Naive thymus-derived CD4-positive, alpha-beta T cell (primary cell): ENCODE measurements at places on chromosomes 12 and 14. TPM values are rescaled to one million over a fixed set of nuclear protein-coding genes. Genes with fewer than 3 reads are reported as not detected.

AACS gene
- total RNA-seq, result 21.5 and 21.7 TPM in 2 replicates

CACNB3 gene
- total RNA-seq, result 4.3 TPM

KLRC4 gene
- 11.8 TPM for total RNA-seq

ITGA7 gene
- total RNA-seq, result 4.6 TPM

DNA sequence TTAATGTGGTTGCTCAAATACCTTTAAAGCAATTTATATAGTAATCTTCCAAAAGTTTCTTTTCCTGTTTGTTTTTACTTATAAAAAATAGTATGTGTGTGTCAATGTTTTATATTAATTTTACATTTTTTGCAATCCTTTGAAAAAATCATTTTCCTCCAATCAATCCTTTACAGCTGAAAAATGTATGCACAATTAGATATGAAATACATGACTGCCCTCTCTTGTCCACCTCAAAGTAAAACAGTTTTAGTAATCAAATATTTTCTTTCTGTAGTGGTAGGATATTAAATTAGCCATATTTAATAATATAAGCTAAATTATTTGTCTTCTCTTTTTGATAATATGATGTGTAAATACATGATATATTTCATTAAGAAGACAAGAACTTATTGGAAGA is 269.9 kb downstream of the ADAMTS20 start:
- H3K4me1 ChIP-seq, result no peaks in the 10 kb centered on the region
- no peak for DNase-seq
- H3K4me3 ChIP-seq, result no peak overlapping the region
- no peaks in the 10 kb centered on the region for H3K36me3 ChIP-seq

DNA sequence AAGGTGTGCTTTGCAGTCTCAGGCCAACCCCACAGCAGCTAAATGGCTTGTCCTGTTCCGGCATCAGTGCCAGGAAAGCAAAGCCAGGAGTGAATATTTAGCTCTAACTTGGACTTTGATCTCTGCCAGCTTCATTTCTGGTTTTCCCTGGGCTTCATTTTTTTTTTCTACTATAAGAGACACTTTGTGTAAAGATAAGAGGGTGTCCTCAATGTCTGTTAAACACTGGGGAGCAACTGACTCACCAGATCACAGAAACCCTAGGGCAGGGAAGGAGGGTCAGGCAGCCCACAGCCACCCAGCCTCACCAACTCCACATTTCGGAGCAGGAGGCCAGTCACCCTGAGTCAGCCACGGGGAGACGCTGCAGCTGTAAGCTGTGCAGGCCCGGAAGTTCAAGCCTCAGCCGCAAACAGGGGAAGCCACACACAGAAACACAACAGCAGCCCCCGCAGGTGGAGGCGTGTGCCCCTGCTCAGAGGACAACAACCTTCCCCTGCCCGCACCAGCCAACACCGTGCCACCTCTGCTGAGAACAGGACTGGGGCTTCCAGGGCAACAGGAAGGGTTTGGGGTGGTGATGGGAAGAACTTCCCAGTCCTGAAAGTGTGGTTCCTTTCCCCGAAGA is 6.3 kb downstream of the TNFRSF1A start:
- H3K4me1 ChIP-seq, result peaks cover 67% of the 10 kb centered on the region
- no peaks in the 10 kb centered on the region for H3K27me3 ChIP-seq
- H3K4me3 ChIP-seq, result peak overlapping the region; percentile 88
- peak overlapping the region; percentile 92 for H3K27ac ChIP-seq

DNA sequence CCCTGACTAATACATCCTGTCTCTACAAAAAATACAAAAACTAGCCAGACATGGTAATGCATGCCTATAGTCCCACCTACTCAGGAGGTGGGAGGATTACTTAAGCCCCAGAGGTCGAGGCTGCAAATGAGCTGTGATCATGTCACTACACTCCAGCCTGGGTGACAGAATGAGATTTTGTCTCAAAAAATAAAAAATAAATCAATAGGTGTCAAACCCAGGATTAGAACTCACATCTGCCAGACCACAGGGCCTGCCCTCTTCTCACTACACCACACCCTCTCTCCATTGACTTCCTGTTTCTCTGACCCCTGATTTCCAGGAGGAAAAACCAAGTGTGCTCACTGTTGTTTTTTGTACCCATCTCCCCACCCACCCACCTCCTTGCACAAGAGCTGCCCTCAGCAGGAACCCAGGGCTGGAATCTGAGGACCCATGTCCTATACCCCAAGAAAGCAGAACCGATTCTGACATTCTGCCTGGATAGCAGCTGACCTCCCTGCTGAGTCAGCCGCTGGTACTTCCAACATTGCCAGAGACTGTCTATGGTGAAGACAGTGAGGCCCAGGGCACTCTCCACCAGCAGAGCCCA is 6.2 kb downstream of the CMKLR1 start:
- H3K27ac ChIP-seq, result no peak overlapping the region
- DNase-seq, result no peak
- H3K36me3 ChIP-seq, result no peaks in the 10 kb centered on the region
- H3K27me3 ChIP-seq, result no peaks in the 10 kb centered on the region

- H3K4me1 ChIP-seq, result no peaks in the 10 kb centered on the region
- H3K27me3 ChIP-seq, result no peaks in the 10 kb centered on the region
- no peak overlapping the region for H3K27ac ChIP-seq
Measured at GRCh38 chr14:75845136-75845804, 136.5 kb downstream of the TGFB3 start.

- no peak for DNase-seq
- no peaks in the 10 kb centered on the region for H3K4me1 ChIP-seq
- no peak overlapping the region for H3K27ac ChIP-seq
- H3K27me3 ChIP-seq, result no peaks in the 10 kb centered on the region
- H3K4me3 ChIP-seq, result no peak overlapping the region
- H3K36me3 ChIP-seq, result peaks cover 64% of the 10 kb centered on the region
Measured at GRCh38 chr12:106342397-106343213, 14.9 kb upstream of the POLR3B start.
